ENCODE measurements at places on chromosomes 6 and 20.

DNA sequence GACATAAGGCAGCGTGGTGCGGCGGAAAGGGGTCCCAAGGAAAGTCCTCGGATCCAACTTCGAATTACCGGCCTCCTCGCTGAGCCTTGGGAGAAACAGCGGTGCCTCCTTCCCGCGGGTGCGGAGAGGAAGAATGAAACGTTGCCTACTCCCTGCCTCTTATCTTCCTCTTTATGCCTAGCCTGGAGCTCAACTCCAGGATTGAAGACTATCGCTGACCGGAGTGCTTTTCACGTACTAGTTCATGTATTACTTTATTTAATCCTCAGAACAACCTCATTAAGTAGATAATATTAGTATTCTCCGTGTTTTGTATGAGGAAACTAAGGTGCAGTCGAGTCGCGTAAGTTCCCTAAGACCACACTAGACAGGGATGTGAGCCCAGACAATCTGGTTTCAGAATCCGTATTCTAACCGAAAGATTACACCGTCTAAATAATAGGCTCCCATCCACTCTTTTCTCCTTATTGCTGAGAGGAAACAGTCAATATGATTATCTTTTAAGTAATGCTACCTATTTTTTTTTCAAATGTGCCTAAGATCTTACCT is 793 bp upstream of the PDSS2 start:
- peak; percentile 2 for DNase-seq

DNA sequence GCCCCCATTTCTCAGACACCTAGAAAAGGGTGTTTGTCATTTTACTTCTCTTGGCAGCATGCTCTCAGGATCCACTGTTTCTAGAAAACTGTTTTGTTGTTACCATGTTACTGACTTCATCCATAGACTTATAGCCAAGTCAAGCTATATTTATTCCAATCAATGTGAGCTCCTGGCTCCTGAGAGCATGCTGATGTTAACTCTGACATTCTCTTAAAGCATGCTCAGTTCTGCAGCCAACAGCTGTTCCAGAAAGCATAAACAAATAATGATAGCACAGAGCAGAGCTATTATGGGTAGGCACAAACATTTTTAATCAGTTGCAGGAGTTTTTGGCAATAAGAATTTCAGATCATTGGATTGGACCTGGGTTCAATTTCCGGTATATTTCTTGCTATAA is 92.4 kb upstream of the CEP85L start:
- no peak for DNase-seq

DNA sequence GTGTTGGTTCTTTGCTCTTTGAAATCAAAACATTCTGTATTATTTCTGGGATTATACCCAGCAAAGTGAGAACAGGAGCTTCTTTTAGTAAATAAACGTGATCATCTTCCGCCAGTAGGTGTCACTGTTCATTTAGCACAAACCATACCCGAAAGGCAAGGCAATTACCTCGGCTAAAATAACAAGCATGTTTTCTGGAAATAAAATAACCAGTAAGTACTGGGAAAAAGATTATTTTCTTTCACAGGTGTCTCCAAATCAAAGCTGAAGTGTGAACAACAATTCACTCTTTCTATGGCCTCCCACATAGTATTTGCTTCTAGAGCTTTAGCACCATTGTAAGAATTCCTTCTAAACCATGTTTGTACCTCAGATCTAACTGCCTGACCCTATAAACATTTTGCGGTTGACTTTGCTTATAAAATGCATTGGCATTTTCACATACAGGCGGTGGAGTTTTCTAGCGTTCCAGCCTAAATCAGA is 144.6 kb upstream of the AGPAT4 start:
- no peak for DNase-seq

DNA sequence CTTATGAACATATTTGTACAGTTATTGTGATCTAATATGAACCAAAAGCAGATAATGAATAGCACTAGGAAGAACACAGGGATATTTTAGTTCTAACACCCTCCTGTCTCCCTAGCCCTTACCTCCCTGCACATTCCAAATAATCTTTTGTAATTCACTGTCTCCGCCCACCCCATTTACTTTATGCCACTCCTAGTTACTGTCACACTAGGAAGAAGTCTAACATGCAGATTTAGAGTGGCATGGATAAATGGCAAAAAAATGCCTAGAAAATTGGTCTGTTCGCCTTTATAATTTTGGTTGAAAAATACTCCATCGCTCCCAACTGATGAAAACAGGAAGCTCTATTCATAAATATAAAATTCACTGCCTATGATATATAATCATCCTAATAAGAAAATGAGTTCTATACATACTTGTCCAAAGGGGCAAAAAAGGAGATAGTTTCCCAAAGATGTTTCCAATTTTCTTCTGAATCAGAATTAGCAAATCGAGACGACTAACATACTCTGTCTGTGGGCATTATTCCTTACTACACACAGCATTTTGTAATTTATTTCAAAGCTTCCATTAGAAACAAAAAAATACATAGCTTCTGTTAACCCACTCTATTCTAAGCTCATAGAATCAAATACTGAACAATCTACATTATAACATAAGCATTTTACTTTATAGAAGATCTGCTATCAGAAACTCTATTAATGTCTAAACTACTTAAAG is 1.3 kb upstream of the RUNX2 start:
- DNase-seq = no peak

DNA sequence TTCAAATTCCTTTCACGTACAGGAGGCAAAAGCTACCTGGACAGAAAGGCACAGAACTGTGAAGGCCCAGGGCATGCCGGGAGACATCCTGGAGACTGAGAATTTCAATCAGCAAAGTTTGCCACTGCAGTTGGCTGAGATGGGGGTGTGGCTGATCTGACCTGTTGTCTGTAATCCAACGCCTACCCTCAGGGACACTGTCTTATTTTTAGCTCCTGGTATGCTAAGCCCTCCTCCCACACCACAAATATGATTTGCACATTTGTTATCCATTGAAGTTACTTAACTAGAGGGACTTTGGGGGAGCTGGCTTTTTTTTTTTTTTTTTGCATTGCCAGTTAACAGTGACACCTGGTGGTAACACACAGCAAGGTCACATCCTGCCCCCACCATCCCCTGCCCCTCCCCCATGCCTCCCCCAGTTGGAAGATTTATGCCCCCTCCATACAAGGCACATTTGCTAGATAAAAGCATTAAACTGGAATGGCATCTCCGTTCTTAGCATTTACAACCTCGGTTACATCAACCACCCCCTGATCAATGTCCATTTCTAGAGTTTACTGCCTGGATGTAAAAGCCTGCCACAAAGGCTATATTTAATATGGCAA is 40.4 kb downstream of the TTI1 start:
- DNase-seq = no peak

DNA sequence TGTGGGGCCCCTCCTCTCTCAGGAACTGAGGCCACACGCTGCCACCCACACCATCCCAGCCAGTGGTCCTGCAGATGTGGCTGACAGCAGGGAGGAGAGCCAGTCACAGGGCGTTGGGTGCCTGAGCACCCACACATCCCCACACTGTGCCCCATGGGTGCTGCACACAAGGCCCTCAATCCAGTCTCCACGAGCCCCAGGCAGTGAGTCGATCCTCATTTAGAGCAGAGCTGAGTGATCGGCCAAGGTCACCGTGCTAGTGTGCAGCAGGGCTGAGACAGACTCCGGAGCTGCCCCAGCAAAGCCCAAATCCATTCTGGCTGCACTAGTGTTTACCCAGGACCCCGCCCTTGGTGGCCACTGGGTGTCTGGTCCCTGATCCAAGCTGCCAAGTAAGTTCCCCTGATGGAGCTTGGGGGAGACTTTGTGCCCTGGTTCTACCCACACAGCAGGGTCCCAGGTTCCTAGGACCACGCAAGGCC is 9.0 kb downstream of the C20orf203 start:
- DNase-seq = no peak

- no peak for DNase-seq
Observed at GRCh38 chr6:68572525-68572924, 62.6 kb upstream of the ADGRB3 start.

DNA sequence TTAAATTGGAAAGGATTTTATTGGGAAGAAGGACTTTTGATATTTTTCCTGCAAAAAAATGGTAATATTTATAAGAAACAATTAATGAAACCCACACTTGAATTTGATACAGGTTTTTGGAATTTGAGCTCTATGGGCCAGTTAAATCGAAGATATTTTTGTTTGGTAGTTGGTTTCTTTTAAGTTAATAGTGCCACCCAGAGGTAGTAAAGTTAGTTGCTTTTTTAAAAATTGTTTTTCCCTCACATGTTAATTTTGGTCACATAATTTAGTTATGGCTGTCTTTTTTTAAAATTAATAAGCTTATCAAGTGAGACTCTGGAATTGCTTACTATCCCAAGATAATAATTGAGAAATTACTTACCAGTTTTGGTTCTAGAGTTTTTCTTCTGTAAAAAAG is 7.1 kb downstream of the PRIM2 start:
- DNase-seq = no peak

DNA sequence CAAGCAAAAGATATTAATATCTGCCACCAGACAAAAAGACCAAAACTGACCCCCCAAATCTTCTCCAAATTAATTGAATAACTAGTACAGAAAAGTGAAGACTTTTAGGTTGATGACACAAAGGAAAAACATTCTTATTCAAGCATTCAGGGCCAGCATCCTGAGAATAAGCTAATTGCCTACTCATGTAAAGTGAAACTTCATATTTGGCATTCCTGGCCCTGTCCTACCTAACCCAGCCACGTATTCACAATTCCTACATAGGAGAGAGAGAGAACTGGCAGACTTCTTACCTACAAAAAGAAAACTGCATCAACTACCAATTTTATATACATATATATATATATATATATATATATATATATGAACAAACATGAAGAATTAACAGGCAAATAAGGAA is 4.9 kb upstream of the ASCC3 start:
- DNase-seq = no peak

DNA sequence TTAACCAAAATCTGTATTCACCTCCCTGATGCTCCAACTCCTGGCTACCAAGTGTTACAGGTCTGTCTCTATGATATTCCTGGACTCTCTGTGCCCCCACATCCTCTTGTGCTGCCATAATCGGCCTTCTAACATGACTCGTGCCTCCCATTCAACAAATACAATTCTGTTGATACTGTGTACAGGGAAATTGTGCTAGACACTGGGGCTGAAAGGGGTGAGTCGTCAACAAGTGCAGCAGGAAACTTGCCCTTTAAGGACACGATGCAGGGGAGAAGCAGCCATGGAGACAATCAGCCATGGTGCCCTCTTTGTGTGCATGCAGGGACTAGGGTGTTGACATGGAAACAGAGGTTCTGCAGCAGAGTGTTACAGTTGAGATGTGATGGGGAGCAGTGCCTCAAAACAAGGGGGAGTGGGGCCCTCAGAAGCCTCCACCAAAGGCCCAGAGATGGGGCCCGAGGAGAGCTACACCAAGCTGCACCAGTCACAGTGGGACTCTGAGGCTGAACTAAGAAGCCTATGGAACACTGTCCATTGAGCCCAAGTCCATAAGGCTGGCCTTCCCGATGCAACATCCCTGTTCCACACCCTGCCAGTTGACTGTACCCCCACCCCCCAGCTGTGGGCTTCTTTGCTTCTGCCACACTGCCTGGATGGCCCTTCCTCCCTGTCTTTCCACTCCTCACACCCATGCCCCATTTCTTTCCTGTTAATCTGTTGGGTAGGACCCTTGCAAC is 3.1 kb downstream of the PCED1A start:
- DNase-seq = no peak

DNA sequence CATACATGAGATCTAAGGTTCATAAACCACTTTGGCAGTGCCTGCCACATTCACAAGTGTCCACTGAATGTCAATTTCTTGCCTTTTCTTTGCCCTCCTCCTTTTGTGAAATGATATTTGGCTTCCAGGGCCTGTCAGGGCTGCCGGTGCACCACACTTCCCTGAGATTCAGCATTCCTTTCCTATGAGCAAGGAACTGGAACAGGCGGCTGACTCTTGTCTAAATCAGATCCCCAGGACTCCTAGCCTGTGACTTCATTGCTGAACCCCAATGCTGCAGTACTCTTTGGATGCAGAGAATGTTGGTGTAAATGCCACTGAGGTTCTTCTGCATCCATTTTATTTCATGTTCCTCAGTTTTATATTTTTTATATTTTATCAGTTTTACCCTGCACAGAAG is 172.2 kb downstream of the ARID1B start:
- no peak for DNase-seq

- no peak for DNase-seq
Observed at GRCh38 chr20:41623625-41624375, 5.6 kb upstream of the CHD6 start.

GRCh38 chr20:45822857-45823256 is 4.3 kb downstream of the TNNC2 start:
- DNase-seq = no peak

DNA sequence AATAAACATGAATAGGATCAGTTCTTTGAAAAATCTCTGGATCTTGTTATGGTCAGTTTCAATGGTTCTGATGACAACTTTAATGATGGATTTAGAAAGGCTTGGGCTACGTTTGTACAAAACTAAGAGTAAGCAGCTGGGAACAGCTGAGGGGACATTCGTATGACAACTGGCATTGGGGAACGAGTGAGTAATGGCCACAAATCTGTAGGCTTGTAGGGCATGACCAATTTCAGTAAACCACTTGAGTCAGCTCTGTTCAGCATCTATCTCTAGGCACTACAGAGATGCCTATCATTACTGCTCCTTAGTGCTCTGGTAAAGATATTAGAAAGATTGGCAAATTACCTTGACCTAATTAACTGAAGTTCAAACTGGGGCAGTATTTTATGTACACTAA is 1375.6 kb downstream of the EPHA7 start:
- DNase-seq = no peak

DNA sequence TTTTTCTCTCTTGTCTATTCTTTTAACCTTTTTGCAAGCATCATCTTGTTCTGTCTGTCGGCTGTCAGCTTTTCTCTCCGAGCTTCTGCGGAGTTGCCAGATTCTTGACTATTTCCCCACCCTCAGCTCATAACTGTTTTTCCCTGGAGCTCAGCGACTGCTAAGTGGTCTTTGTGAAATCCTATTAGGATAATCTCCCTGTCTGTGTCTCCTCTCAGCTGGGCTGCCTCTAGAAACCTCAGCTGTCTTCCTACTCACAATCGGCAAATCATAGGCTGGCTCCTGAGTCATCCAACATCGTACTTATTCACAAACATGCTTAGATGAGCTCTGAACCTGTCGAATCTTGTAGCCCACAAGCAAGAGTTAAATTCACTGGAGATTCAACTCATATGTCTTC is 332.3 kb downstream of the PTPRT start:
- DNase-seq = no peak

GRCh38 chr6:35370785-35371493 is 28.6 kb downstream of the PPARD start:
- no peak for DNase-seq

All from stimulated activated CD4-positive, alpha-beta T cell treated with anti-CD3 and anti-CD28 coated beads, Interleukin-1b, Interleukin-23, amount 100 ng/mL, for 1 hour (primary cell).